ENCODE measurements at places on chromosomes 5 and 9.

DNA sequence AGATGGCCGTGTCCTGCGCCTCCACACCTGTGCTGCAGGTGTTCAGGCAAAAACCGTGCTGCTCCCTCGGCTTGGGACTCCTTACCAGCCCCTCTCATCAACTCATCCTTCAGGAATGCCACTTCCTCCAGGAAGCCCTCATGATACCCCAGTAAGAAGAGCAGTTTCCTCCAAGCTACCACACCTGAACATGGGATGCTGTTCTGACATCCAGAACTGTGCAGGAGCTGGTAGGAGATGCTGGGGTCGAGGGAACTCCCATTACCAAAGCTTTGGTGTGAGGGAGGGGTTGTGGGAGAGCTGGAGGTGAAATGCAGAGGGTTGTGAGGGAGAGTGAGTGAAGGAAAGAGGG is 18.9 kb downstream of the CARD19 start:
- DNase-seq, result no peak

DNA sequence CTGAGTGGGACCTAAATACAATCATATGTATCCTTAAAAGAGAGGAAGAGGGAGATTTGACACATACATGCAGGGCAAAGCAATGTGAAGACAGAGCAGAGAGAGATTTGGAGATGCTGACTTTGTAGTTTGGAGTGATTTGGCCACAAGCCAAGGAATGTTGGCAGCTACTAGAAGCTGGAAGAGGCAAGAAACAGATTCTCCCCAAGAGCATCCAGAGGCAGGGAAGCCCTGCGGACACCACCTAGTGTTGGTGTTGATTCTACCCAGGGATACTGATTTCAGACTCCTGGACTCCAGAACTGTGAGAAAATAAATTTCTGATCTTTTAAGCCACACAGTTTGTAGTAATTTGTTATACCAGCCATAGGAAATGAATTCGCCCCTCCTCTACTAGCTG is 64.9 kb upstream of the OSMR start:
- no peak for DNase-seq

GRCh38 chr9:129162497-129163197 is 15.4 kb downstream of the IER5L start:
- no peak for DNase-seq

- DNase-seq, result no peak
Observed at GRCh38 chr5:163269624-163270023, 167.8 kb upstream of the CCNG1 start.

DNA sequence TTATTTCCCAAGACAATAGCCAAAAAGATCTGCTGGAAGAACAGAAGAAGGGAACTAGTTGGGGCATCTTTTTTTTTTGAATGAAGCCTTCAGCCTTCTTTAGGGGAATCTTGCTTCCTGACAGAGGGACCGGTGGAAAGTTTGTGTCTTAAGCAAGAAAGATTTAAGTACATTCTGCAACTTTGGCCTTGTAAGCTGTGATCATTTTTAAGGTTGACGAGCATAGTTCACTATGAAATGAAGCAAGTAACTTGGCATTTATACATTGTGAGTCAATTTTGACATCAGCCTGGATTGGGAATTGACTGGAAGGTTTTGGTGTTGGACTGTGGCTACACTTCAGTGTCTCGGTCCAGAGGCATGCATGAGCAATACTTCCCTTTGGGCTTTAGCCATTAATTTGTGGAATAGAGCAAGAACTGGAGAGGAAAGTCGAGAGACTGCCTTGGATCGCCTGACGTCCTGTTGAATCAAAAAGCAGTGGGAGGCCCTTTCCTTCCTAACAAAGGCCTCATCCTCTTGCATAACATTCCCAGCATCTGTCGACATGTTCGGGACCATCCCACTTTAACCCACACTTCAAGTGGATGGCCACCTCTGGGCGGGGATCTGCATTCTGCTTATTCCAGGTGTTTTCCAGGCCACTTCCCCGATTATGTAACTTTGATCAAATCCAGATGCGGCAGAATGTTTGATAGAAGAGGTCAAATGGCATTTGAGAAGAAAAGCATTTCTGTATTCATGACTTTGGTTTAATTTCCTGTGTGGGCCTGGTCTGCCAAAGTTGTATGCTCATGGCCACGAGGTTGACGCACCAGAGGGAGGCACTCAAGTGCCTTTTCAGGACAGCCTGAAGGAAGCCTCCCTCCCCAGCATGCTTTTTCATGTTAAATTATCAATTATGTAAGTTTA is 12.5 kb downstream of the ABL1 start:
- DNase-seq, result no peak

GRCh38 chr5:93831449-93831848 is 90.0 kb upstream of the POU5F2 start:
- no peak for DNase-seq

GRCh38 chr5:154276973-154277331 is 86.4 kb downstream of the GALNT10 start:
- DNase-seq, result no peak

DNA sequence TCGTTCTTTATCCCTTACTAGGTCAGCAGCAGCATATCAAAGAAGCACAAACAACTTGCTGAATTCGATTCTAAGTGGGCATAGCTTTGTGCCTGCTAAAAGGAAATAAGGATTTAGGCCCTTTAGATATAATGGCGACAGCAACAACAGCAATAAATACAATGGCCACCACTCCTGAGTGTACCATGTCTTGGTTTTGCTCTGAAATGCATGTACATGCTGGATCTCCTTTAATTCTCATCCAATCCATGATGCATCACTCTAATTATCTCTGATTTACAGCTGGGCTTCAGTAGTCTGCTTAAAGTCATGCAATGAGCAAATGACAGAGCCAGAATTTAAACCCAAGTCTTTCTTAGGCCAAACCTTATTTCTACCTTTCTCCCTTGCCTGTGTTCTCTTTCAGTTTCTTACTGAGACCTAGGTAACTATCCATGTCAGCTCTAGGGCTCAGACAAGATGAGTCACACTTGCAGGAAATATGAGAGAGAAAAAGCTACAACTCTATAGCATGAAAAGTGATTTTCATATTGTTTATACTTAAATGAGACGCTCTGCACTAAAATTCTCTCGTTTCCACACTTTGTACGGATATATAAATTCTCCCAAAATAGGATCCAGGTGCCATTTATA is 111.8 kb downstream of the HMHB1 start:
- no peak for DNase-seq

- peak; percentile 79 for DNase-seq
Observed at GRCh38 chr9:136488247-136489214, 5.7 kb upstream of the SEC16A start.

DNA sequence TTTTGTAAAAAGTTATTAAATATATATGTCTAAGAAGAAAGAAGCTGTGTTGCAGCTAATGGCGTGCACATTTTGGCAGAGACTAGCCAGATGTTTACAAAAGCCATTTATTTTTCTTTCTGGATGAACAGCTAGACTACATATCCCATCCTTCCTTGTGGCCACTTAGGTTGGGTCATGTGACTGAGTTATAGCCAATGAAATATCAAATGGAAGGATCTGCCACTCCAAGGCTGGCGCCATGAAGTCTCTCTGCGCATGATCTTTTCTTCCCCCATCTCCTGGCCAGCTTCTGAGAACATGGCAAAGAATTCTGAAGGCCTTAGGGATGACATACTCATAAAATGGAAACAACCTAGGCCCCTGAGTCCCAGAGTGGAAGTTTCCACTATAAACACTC is 244.2 kb upstream of the DAB2 start:
- DNase-seq, result no peak

DNA sequence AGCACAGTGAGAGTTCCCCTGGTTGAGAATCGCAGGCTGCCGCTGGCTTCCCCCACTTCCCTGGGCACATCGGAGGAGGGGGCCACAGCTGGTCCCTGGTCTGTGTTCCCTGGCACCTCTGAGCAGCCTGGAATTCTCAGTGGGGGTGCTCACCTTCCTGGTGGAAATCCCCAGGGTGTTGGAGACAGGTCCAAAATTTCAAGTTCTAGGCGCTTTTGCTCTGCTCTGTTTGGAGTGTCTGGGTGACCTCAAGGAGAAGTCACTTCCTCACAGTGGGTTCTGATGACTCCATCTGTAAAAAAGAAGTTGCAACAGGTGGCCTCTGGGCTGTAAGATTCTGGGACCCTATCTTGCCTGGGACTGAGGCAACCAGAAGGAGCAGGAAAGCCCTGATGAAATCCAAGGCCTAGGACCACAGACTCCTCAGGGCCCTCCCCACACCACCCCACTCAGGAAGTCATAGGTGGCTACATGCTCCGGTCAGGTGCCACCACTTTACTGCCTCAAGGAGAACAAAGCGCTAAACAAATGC is at the start of gene TRAF1:
TSS of gene TRAF1 (minus strand) at position 400 of the 532 bp plus-strand sequence. CDS start 721 bp downstream, outside the sequence.
- no peak for DNase-seq

DNA sequence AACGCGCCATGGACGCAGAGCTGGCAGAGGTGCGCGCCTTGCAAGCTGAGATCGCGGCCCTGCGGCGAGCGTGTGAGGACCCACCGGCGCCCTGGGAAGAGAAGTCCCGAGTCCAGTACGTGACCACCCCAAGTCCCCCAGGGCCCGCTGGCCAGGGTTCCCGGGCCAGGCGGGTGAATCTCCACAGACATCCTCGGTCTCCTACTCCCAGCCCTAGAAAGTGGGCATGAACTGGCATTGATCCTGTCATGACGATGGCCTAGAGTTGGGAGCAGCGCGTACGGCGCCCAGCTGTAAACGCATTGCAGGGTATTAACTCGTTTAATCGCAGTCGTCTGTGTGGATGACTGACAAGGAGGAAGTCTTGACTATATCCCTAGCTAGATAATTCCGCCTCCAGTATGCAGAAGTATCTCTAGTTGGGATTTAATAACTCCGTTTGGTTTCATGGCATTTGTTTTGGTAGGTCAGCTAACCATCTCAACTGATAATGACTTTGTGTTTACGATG is 293 bp downstream of the CENPP start:
- DNase-seq, result no peak

- DNase-seq, result no peak
Observed at GRCh38 chr9:83536332-83536731, 1.9 kb downstream of the FRMD3 start.

- no peak for DNase-seq
Observed at GRCh38 chr9:134028575-134029247, 3.4 kb downstream of the BRD3OS start.
